HCT116 (cell line): ENCODE measurements at places on chromosomes 1 and 21.
A peak's percentile ranks its signal among the peaks of the same experiment; 100 is the strongest.

GRCh38 chr1:236575523-236575922 is 28.8 kb downstream of the HEATR1 start:
- no peaks in the 10 kb centered on the region for H3K27me3 ChIP-seq
- H3K27ac ChIP-seq, result no peak overlapping the region

DNA sequence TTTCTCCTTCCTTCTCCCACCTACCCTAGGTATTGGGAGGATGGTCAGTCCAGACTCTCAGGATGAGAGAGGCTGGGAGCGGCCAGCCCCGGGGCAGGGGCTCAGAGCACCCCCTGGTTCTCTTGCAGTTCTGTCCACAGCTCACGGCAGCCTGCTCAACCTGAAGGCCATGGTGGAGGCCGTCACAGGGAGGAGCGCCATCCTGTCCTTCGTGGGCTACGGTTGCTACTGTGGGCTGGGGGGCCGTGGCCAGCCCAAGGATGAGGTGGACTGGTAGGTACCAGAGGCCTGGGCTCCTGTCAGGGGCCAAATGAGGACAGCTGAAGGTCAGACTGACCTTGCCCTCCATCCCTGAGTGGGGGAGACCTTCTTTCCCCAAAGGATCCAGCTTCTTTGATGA is 4.2 kb downstream of the PLA2G2F start:
- H3K36me3 ChIP-seq, result no peaks in the 10 kb centered on the region
- no peaks in the 10 kb centered on the region for H3K4me1 ChIP-seq
- no peak overlapping the region for H3K27ac ChIP-seq
- DNase-seq, result no peak

DNA sequence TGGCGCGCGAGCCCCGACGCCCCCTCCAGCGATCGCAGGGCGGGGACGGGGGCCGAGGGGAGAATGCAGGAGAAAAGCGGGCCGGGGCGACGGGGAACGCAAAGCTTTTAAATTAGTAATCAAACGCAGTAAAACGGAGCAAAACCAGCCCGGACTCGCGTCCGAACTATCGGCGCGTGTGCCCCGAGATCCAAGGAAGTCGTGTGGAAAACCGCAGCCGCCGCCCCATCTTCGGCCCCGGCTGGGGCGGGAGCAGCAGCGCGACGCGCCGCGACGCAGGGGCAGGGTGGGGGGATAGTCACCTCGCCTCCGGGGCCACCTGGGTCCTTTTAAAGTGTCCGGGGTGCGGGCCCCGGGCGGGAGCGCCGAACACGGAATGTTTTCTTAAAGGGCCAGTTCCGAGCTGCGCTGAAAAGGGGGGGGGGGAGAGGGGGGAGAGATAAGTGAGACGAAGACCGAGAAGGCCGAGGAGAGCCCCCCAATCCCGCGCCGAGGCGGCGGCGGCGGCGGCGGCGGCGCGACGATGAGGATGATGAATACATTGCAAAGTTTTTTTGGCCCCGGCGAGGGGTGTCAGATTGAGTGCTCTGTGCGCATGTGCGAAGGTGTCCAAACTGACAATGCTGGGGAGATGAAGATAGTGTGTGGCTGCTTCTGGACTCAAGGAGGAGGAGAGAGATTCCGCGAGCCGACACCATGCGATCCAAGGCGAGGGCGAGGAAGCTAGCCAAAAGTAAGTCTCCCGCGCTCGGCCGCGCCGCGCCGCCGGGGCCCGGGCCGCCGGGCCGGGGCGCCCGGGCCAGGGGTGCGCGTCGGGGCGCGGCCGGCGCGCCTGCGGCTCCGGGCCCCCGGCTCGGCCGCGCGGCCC is at the start of gene PRDM16:
Gene PRDM16, plus strand, starts transcription at position 640 of the 868 bp plus-strand sequence. Its CDS starts 57 bp downstream, at position 697.
- no peaks in the 10 kb centered on the region for H3K4me1 ChIP-seq
- H3K4me3 ChIP-seq, result peak within 1 kb of the TSS; percentile 82
- no peaks in the 10 kb centered on the region for H3K27me3 ChIP-seq
- peak; percentile 50 for DNase-seq

DNA sequence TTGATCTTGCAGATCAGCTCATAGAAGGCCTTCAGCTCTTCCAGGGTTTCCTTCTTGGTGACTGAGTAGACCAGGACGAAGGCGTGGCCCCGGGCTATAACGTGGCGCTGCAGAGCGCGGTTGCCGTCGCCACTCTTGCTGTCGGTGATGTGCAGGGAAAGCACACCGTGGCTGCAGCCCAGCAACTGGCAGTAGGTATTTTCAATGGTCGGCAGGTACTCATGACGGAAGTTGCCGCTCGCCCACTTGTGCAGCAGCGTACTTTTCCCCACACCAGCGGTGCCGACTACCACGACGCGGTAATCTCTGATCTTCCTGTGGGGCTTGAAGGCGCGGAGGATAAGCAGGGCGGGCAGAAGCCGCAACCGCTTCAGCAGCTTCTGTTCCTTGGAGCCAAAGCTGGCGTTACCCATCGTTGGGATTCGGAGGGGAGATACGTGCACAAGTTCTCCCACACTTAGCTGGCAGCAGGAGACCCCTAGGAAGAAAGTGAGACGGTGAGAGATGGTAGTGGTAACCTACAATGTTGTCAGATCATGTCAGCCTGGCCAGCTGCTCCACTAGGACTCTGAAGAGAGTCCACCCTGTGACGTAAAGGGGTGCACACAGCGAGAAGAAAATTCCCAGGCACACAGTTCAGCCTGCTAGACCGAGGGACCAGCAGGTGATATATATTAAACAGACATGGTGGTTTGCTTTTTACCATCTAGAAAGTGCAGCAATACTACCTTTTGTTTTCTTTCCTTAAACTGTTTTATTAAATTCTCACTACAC is 3.4 kb downstream of the DIRAS3 start:
- no peaks in the 10 kb centered on the region for H3K27me3 ChIP-seq
- no peak for DNase-seq
- no peak overlapping the region for H3K27ac ChIP-seq
- no peak overlapping the region for H3K4me3 ChIP-seq
- no peaks in the 10 kb centered on the region for H3K36me3 ChIP-seq

DNA sequence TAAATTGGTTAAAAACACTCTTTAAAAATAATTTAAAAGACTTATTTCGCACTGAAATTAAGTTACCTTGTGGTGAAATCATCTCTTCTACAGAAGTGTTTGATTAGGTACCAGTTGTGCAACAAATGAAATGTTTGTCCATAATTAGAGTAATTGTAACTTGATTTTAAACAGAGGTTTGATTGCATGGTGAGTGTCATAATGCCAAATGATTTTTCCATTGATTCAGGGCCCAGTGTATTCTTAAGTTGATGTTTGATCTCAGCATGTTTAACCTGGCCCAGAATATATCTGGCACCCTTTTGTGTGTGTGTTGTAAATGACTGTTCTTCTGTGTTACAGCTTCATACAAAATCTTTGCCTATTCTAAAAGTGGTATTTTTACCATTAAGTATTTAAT is 28.5 kb downstream of the LRRC8B start:
- no peak overlapping the region for H3K27ac ChIP-seq
- no peak for DNase-seq
- H3K4me1 ChIP-seq, result no peaks in the 10 kb centered on the region
